ENCODE measurements at places on chromosomes 5 and 9. TPM values are rescaled to one million over a fixed set of nuclear protein-coding genes. Genes with fewer than 3 reads are reported as not detected.

FIBCD1 gene
- total RNA-seq, result 1.4 TPM

TLX3 gene
- total RNA-seq, result not detected

STRBP gene
- 6.8 TPM for total RNA-seq

RASGEF1C gene
- not detected for total RNA-seq

FAM163B gene
- not detected for total RNA-seq

PCDHGA5 gene
- 0.87 TPM for total RNA-seq

PTGER4 gene
- 2.9 TPM for total RNA-seq

OTULINL gene
- 3.4 TPM for total RNA-seq

PCDHGA9 gene
- 4.2 TPM for total RNA-seq

TAL2 gene
- total RNA-seq, result 0.12 TPM

All from uterine smooth muscle cell (primary cell).